ENCODE measurements at places on chromosomes 11 and 22.

DNA sequence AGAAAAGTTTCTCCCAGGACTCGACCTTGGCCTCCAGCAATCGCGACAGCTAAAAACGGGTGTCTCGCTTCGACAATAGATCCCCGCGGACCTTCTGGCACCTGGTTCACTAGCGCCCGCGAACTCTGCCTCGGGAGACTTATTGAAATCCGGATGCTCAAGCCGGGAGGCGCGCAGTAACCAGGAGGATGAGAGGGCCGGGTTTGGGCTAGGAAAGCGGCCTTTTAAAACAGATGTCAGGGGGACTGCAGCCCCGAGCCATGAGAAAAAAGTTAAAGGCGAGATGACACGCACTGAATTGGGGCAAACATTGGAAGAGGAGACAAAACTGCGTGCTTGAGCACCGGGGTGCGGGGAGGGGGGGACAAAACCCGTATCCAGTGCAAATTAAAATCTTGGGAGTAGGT lies 637 bp upstream of the ZBTB16 start:
- peak; percentile 41 for DNase-seq

- DNase-seq = peak; percentile 98
Measured at GRCh38 chr11:62400760-62401159, 18.1 kb upstream of the SCGB1A1 start.

DNA sequence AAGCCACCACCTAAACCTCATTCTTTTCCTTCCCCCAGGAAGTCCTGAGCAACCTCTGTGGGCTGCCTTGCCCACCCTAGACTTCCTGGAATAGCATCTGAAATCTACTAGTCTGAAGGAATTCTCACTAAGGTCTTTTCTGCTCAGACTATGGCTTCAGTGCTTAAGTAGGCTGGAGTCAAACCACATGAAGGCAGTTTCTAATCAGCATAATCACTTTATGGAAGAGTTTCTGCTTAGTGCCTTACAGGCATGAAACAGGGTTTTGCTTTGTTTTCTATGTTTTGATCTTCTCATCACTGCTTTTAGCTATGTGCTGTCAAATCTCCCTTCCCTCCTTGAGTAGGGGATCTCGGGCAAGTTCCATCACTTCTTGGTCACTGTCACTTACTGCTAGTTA lies 117.7 kb downstream of the WT1 start:
- no peak for DNase-seq

- peak; percentile 82 for DNase-seq
Measured at GRCh38 chr11:99370549-99371216, 349.9 kb downstream of the CNTN5 start.

- no peak for DNase-seq
Measured at GRCh38 chr22:34951212-34951611, 114.7 kb upstream of the ISX start.

- DNase-seq = no peak
Measured at GRCh38 chr22:33379836-33380235, 321.7 kb upstream of the SYN3 start.

Data from muscle of leg (tissue), 16 donors.